ENCODE measurements at places on chromosomes 2 and 18.
A peak's percentile ranks its signal among the peaks of the same experiment; 100 is the strongest.

- DNase-seq, result no peak
Observed at GRCh38 chr2:22885245-22885644, 499.7 kb upstream of the KLHL29 start.

DNA sequence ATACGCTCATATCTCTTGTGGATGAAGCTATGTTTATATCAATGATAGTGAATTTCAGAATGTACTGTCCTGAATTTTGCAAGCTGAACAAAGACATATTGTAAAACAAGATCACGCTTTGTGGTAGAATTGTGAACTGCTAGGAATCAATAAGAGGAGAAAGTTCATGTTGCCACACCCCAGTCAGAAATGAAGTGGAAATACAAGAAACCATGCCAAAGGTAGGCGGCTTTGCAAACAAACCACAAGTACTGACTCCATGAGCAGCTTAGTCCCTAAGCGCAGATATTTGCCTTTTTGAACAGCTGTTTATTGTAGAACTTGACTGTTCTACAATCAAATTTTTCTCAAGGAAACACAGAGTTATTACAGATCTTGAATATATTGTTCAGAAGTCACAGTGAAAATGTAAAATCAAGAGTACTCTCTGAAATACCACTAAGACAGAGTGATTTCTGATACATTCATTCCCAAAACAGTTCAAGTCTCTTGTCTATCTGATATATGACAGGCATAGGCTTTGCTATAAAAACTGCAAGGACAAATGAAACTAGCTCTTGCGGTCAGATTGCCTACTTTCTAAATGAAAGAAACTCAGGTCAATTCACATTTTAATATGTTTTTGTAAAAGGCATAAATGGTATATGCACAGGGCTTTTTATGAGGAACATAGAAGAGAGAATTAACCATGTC is 120.9 kb upstream of the CDH19 start:
- DNase-seq, result no peak

DNA sequence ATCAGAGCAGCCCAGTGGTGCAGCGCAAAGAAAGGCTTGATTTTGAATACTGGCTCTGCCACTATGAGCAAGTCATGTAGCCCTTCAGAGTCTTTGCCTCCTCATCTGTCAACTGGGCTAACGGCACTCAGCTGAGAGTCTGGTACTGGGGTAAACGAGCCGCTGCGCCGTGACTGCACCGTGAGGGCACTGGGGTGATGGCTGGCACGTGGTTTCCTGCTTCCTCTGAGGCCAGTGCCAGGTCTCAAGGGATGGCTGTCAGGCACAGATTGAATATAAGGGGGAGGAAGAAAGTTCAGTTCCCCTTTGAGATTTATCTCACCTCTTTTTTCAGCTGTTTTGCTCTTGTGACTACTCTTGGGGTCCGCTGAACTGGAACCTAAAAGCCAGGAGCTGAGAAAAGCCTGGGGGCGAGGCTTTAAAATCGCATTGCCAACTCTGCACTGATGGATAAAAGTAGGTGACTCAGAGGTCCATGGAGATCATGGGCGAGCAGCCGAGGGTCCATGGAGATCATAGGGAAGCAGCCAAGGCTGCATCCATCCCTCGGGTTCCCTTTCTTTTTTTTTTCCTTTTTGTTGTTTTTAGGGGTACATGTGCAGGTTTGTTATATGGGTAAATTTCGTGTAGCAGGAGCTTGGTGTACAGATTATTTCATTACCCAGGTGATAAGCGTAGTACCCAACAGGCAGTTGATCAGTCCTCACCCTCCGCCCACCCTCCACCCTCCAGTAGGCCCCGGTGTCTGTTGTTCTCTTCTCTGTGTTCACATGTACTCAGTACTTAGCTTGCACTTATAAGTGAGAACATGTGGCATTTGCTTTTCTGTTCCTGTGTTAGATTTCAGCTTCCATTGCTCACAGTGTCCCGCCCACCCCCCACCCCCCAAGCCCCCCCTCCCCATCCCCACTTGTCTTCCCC is 114.3 kb downstream of the SPP2 start:
- peak; percentile 33 for DNase-seq

GRCh38 chr2:17713291-17713690 is 40.3 kb downstream of the SMC6 start:
- DNase-seq, result no peak

GRCh38 chr2:151904807-151905206 is 76.6 kb upstream of the ARL5A start:
- DNase-seq, result no peak

DNA sequence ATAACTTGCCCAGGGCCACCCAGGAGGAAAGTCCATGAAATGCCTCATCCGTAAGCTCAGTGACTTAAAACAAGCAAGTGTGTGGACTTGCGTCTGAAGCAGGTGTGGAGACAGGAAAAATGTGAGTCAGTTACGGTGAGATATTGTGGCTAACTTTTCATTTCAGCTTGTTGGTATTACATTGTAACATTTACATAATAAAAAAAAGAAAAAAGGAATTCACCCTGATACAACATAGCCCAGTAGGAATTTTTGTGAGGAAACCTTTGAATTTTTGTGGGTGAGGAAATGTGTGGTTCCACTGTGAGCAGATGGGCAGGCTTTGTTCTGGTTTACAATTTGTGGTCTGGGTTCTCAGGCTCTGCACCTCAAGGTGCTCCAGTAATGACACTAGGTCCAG is 33.7 kb upstream of the LYPD6B start:
- no peak for DNase-seq

DNA sequence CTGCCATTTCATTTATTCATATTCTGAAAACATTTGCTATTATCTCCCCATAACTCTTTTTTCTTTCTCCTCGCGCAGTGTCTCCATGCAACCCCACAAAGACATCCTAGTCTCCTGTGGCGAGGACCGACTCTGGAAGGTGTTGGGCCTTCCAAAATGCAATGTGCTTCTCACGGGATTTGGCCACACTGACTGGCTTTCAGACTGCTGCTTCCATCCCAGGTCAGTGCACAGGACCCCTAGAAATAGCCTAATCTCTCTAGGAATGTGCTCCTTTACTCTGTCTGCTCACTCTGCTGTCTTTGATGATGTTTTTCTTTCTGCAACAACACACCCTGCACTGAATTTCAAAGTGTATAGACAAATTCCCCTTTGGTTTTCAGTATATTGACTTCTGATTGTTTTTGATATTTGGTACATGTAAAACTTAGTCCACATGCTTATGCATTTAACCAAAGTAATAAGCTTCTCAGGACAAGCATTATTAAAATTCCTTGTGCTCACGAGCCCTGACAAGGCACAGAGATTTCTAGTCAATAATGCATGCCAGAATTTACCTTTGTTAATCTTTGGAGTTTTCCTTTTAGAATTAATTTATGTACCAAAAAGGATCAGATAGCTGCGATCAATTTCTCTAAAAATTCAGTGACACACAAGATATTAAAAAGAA is 548.3 kb upstream of the VWC2L start:
- no peak for DNase-seq

DNA sequence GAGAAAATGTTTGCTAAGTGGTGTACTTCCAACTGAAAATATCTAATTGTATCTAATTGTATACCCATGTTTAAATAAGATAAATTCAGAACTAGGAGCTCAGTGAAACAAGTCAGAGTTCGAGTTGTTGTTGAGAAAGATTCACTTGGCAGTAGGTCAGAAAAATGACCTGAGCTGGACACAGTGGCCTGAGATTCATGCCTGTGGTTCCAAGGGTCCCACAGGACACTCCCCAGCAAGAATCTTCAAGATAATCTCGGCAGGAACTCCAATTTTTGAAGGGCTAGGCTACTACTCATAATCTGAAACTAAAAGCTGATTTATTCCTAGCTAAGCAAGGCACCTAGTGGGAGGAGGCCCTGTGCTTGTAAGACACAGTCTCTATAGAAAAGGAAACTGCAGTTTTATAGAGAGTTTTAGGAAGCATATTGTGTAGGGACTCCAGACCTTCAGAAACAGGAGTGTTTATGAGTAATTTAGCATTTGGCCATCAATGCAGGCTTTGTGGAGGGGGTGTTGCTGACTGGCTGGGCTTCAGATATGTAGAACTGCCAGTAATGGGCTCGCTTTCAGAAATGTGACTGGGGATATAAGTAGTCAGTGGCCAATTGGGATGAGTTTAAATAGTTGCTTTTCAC is 43.2 kb downstream of the SP140 start:
- no peak for DNase-seq

GRCh38 chr18:62558015-62558663 is 35.3 kb downstream of the ZCCHC2 start:
- no peak for DNase-seq

DNA sequence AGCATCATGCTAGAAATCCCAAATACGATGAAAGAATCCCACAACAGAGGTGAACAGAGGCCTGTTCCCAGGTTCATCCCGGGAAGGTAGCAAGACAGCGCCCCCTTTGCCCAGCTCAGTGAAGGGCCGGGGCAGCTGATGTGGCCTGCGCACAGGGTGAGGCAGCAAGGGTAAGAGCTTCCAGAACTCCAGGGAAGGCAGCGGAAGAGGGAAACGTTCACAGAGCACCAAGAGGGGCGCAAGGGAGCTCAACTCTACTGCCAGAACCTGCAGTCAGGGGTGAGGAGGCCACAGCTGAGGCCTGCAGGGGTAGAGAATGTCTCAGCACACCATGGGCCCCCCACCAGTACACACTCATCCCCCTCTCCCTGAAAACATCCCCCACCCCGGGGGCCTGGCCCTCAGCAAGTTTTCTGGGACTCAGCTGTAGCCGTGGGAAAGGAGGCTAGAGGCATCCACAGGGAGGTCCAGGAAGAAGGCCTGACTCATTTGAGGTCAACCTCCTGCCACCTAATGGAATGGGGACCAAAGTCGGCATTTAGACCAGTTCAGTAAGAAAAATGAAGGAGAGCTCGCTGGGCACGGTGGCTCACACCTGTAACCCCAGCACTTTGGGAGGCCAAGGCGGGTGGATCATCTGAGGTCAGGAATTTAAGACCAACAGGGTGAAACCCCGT is 95.6 kb upstream of the ASAP2 start:
- DNase-seq, result no peak

DNA sequence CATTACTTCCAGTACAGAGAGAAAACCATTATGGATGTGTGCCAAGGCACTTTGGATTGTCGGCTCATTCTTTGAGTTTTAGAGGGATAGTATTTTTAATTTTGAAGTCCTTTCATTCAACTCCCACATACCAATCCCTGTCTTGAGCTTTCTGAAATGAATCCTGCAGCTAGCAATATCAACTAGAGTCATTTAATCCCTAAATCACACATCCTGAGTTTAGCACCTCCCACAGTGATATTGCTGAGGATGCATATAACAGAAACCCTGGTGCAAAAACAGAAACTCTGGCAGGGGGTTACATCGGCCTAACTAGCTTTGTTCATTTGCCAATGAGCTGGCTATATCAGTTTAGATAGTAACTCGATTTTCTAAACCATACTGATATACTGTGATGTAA is 427.3 kb downstream of the LRP1B start:
- no peak for DNase-seq

DNA sequence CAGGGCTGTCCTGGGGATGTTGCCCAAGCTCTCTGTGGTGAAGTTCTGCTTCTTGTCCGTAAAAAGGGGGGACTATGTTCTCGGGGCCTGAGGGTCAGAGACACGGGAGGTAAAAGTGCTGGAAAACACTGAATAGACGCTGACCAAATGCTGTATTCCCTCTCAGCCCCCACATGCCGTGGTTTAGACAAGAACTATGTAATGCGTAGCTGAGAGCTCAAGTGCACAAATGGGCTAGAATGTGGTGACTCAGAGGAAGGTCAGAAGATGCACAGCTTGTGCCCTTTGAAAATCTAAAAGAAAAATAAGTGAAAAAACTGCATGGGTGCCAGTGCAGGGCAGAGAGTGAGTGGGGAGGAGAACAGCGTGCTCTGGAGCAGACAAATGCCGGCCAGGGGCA is 80.3 kb upstream of the MAP4K4 start:
- DNase-seq, result no peak

- DNase-seq, result no peak
Observed at GRCh38 chr2:63788071-63788470, 53.6 kb upstream of the UGP2 start.

- peak; percentile 2 for DNase-seq
Observed at GRCh38 chr18:51867767-51868166, 472.2 kb upstream of the DCC start.

DNA sequence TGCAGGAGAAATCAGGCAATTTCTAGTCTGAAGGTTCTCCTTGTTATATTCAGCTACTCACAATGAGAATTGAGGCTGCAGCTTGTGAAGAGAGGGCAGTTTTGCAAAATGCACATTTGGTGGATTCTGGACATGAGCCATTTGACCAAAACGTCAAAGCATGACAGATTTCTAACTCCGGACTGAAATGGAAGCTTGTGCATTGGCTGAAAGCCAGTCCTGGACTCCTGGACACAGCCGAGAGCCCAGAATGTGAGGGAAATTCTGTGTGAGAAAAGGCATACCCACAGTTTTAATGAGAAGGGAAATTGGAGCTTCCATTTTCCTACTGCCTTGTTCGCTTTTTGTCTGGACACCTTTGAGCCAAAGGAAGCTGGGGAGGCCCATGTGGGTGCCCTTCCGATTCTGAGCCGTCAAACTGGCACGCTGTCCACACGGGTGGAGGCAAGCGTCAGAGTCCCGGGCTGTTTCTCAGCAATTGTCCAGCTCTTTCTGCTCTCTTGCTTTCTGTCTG is 23.7 kb upstream of the ROCK2 start:
- DNase-seq, result no peak

All from stimulated activated CD4-positive, alpha-beta T cell treated with anti-CD3 and anti-CD28 coated beads, Interleukin-2, amount 100 ng/mL, for 24 hours (primary cell).